ENCODE measurements at places on chromosomes 3 and 15.

GRCh38 chr3:88058306-88058580 is 562 bp downstream of the CGGBP1 start:
- DNase-seq: no peak

DNA sequence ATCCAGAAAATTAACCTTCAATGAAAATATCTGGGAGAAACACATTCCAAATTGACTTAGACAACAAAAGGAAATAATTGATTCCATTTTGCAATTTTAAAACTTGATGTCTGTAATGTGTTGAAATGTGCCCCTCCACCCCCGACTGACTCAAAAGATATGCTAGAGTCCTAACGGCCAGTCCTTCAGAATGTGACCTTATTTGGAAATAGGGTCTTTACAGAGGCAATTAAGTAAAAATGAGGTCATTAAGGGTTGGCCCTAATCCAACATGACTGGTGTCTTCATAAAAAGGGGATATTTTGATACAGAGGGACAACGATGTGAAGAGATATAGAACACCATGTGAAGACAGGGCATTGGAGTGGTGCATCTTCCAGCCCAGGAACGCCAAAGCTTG is 153.9 kb downstream of the PDZRN3 start:
- DNase-seq: no peak

DNA sequence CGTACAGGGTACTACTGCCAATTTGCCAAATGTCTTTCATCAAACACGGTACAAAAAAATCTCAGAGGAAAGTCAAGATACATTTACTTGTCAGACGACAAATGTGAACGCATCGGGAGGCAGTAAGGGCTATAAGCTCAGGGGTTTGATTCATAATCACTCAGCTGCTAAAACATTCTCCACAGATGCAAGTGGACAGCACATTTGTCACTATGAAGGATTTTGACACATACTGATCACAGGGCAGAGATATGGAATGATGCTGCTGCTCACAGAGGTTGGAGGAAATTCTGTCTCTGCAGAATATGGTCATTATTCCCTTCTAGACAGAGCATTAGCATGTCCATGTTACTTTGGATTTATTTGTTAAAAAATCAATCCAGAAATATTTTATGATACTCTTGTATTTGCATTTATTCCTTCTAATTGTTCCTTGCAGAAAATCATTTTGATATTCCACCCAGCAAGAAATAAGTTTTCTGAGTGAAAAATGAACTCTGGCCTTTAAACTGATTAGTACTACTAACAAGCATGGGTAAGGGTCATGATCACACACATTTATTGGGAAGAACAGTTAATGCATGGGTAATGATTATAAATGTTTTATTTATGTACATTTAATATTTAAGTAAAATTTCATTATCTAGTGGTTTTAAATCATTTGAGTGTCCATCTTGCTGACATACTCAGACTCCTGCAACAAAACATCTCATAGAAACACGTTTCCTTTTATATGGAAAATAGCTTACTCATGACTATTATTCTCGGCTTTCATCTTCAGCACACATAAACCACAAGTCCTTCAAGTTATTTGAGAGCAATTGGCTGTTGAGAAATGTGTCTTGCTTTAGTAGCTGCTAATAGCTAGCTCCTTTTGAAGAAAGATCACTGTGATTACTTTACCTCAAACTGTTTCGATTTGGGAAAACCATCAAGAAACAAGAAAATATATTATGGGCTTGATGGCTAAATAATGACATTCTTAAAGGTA is 559.3 kb downstream of the MECOM start:
- DNase-seq: no peak

GRCh38 chr15:100856867-100857266 is 22.8 kb upstream of the ALDH1A3 start:
- DNase-seq: no peak

- DNase-seq: no peak
These were observed 39.3 kb upstream of the HDC start for GRCh38 chr15:50304836-50305235.

- no peak for DNase-seq
These were observed 200.9 kb upstream of the ZPLD1 start for GRCh38 chr3:102233881-102234280.

DNA sequence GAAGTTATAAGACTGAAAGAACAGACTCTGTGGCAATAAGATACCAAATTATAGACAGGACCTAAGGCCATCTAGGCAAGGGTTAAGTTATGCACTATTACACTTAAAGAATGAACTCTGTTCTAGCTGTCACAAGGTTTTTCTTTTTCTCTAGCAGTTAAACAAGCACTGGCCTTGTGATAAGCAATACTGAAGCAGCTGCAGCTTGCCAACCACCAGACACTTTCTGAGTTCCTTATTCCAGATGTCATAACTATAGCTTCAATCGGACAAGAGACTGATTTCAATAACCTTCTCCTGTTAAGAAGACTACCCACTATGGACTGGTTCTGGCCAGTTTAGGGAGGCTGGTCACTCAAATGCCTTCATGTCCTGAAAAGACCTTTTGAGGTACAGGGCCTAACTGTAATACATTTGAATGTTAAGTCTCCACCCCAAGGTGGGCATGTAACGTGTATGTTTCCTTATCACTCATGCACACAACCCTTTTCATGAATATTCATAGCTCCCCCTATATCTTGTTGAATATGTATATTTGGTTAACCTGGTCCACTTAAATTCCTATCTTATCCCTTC is 85.8 kb downstream of the CFAP20DC start:
- no peak for DNase-seq

DNA sequence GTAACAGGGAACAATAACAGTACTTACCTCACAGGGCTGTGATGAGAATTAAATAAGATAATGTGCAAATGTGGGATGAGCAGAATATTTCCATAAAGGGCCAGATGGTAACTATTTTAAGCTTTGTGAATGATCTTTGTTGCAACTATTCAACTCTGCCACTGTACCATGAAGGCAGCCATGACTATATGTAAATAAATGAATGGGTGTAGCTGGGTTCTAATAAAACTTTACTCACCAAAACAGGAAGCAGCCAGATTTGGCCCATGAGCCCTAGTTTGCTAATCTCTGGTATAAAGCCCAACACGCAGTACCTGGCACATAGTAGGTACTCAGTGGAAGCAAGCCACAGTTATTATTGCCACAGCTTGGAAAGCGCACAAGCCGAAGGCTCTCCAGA is 362.7 kb upstream of the PROK2 start:
- no peak for DNase-seq

GRCh38 chr15:83816124-83816883 is 162.4 kb downstream of the ADAMTSL3 start:
- no peak for DNase-seq

GRCh38 chr3:102057781-102058421 is 208.6 kb downstream of the NFKBIZ start:
- no peak for DNase-seq

GRCh38 chr3:191470545-191470944 is 9.6 kb downstream of the PYDC2 start:
- no peak for DNase-seq

GRCh38 chr3:197260491-197261163 is 37.8 kb downstream of the DLG1 start:
- DNase-seq: no peak

- DNase-seq: no peak
These were observed 9.1 kb downstream of the ABHD5 start for GRCh38 chr3:43699864-43700263.

DNA sequence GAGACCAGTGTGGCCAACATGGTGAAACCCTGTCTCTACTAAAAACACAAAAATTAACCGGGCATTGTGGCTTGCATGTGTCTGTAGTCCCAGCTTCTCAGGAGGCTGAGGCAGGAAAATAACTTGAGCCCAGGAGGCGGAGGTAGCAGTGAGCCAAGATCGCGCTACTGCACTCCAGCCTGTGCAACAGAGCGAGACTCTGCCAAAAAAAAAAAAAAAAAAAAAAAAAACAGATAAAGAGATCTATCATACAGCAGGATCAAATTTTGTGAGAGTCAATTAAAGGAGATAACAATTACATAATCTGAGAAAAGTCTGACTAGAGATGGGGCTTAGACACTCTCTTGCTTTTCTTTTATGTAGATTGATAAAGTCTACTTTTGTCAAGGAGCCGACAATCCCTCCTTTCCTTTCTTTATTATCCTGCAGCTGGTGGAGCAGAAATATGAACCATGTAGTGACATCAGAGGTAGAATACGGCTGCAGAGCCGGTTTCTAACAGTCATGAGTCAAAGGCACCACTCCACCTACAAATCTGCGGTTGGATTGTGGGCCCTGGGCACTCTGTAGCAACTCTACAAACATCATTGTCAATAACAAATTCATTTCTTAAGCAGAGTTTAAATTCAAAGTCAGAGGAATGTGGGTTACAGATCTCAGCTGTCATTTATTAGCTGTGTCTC is 9.0 kb downstream of the C2CD4A start:
- DNase-seq: no peak

DNA sequence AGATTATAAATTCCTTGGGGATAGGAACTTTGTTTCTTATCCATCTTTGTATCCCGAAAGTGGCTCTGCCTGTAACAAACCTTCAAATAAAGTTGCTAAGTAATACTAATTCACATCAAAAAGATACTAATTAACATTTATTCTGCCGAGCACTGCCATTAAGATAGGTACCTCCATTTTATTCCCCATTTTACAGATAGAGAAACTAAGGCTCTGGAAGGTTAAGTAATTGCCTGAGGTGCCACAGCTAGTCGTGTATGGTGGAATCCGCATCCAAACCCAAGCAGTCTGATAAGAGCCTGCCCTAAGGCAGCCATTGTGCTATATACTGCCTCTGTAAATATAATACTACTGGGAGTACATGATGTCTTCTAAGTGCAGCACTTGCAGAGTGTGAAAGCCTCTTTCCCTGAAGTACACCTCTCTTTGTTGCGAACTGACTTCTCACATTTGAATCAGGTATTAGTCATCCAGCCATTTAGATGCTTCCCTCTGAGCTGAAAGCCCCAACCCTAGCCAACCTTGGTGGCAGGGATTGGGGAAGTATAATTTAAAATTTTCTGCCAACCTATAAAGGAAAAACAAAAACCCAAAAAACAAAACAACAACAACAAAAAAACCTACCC is 78.5 kb upstream of the CHD2 start:
- DNase-seq: no peak

- DNase-seq: no peak
These were observed 25.1 kb upstream of the ETV5 start for GRCh38 chr3:186133980-186134379.

DNA sequence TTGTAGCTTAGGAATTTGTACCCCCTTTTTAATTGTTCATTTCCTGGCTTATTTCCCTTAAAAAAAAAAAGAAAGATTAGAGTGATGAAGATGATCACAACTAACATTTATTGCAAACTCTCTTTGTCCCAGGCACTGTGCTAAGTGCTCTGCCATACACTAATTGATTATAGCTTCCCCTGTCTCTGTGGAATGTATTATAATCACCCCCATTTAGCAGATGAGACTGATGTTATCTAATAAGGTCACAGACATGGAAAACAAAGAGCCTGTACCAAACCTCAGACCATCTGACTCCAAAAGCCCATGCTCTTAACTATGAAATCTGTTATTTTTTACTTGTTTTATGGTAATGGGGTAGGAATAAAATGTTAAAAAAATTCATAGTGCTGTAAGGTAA is 53.1 kb downstream of the TRAK1 start:
- DNase-seq: no peak
